ENCODE measurements at places on chromosomes 16 and 17. TPM values are rescaled to one million over a fixed set of nuclear protein-coding genes. Genes with fewer than 3 reads are reported as not detected.

- no peak for DNase-seq
Observed at GRCh38 chr17:41773190-41773588, 13.3 kb downstream of the JUP start.

The SULT1A4 gene
- 4.6 TPM for total RNA-seq

GRCh38 chr16:23962001-23962400 lies 126.2 kb downstream of the PRKCB start:
- no peak for DNase-seq

- DNase-seq: no peak
Observed at GRCh38 chr17:38400286-38400685, 28.0 kb upstream of the ARHGAP23 start.

- DNase-seq: no peak
Observed at GRCh38 chr17:63626551-63627180, 4.4 kb downstream of the MAP3K3 start.

The KCNG4 gene
- not detected for total RNA-seq

DNA sequence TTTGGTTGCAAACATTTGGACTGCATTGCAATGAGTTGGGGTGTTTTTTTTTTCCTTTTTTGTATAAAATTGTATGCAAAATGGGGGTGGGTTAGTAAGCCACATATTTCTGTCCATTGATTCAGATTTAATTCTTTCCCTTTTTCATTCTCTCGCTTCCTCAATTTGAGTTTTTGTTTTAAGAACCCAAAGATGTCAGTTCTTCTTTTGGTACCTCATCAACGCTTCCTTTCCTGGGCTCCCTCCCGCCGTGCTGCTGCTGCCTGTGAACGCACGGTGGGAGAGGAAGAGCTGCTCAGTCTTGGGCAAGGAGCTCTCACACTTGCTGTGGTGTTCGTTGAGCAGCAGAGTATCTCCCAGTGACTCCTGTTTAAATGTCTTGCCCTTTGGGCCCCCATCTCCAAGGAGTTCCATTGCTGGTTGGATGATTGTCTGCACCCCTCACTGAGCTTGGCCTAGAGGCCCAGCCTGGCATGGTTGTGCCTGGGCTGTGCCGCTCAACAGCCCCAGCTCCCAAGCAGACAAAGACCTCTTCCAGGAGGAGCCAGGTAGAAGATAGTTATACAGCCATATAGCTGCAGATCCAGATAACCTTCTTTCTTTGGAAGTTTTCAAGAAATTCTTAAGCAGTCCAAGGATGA lies 13.6 kb downstream of the UBFD1 start:
- no peak for DNase-seq

GRCh38 chr16:53166099-53166498 lies 111.3 kb downstream of the CHD9 start:
- DNase-seq: no peak

All from esophagus squamous epithelium (tissue), 5 donors.